ENCODE measurements at places on chromosomes 2 and 18.

- no peak for DNase-seq
These were observed 542.4 kb upstream of the NRP2 start for GRCh38 chr2:205139822-205140463.

DNA sequence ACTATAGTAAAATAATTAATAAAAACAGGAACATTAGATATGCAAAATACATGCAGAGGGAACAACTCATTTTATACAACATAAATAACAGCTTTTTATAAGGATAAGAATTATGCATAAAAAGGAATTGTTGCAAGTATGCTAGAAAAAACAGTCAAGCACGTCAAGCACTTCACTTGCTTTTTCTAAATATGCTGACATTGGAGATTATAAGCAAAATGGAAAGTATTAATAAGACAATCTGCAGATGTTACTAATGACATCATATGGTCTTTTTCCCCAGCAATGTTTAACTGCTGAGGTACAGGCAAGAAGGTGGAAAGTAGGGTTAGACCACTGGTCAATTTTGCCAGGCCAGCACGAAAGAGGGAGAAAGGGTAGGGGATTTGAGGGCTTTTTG, 111.7 kb downstream of the HIBCH start:
- no peak for DNase-seq

GRCh38 chr2:2777876-2778275, 446.8 kb upstream of the MYT1L start:
- DNase-seq, result no peak

DNA sequence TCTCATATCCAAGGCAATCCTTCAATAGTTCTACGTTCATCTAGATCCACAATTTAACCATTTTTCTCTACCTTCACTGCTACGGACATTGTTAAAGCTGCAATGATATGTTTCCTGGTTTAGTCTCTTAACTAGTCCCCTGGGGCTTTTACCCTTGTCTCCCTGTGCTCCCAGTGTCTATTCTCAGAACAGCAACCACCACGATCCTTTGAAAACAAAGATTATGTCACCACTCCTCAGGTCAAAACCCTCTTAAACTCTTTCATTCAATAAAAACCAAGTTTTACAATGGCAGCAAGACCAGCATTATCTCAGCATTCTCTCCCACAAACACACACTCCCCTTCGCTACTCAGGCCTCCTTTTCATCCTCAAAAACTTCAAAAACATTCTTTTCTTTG, 298.2 kb upstream of the CHST9 start:
- no peak for DNase-seq

DNA sequence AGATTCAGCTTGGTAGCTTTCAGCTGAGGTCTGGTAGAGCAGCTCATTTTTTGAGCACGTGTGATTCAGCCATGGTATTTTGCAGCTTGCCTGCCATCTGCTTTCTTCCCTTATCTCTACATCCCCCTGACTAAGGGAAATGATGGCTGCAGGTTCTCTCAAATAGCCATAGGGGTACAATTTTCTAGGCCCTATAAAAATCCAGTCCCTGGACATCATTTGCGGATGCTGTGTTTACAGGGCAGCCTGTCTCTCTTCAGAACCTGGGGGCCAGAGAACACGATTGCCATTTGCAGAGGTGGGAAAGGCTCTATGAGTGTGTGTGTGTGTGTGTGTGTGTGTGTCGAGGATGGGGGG, 442.7 kb upstream of the MEIS1 start:
- DNase-seq, result no peak

GRCh38 chr2:241499146-241499965, 9.0 kb downstream of the STK25 start:
- no peak for DNase-seq

- DNase-seq, result no peak
These were observed 68.6 kb downstream of the DHRS9 start for GRCh38 chr2:169137924-169138323.

DNA sequence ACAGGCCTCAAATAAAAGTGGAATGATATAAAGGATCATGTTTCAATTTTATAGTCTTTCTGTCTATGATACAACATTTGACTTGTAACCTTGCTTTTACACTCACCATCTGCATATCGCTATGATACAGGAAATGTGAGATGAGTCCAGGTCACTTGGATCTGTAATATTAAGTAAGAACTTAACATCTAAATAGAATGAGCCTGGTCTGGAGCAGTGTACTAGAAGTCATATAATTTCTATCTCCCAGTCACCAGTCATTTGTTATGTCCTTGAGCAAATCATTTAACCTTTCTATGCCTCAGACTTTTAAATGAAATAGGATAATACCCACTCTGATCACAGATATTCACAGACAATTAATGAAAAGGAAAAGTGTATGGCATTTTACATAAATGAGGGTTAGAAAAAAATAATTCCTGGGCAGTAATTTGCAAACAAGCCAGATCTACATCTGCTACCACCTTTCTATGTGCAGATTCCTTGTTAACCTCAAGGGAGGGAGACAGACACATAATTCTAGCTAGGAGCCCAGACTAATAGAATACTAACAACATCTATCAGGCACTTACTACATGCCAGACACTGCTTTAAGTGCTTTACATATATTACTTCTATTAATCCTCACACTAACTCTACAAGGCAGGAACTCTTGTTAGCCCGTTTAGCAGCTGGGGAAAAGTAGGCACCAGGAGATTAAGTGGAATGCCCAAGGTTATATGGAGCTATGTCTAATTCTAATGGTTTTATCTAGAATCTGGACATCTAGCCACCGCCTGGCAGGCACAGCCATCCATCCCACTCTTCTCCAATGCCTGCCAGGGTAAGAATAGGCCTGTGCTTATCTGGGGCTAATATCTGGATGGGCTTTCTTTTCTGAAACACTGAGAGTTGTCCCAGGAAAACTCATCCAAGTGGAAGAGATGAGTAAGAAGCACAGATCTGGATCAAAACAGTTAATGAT, 313.6 kb upstream of the CDH20 start:
- no peak for DNase-seq

DNA sequence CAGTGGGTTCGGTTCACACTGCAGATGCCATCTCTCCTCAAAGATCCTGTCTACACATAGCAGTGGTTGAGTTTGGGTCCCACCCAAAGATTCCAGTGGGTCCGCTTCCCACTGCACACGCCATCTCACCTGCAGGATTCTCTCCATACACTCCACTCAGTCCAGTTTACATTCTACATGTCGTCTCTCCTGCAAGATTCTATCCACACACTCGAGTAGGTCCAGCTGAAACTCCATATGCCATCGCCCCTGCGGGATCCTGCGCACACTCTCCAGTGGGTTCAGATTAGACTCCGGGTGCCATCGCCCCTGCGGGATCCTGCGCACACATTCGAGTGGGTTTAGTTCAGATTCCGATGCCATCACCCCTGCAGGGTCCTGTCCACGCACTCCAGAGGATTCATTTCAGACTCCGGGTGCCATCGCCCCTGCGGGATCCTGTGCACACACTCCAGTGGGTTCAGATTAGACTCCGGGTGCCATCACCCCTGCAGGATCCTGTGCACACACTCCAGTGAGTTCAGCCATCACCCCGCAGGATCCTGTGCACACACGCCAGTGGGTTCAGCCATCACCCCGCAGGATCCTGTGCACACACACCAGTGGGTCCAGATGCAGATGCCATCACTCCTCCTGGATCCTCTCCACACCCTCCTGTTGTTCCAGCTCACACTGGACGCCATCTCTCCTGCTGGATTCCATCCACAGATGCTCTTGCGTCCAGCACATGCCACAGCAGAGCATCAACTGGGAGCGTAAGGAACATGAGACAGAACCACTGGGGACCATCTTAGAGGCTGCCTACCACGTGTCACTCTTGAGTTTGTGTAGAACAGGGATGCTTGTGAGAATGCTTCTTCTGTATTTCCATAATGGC, 3.0 kb upstream of the PXDN start:
- no peak for DNase-seq

DNA sequence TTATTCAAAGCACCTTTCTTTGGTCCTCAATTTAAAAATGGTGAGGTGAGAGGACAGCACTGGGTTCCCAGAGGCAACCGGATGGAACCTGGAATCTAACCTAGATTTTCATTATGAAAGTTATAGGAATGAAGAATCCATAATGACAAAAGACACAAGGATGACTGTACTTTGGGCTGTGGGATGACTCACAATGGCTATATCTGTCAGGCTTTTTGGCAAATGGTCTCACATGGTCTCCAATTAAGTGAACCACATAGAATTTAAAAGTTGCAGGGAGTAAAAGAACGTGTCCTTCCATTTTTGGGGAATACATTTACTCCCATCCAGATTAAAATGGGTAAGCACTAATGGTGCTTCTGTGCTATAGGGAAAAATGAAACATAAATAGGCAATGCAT, 31.8 kb upstream of the LYPD1 start:
- DNase-seq, result no peak

GRCh38 chr2:180442860-180443644, 436.0 kb upstream of the CWC22 start:
- DNase-seq, result no peak

- DNase-seq, result no peak
These were observed 550.3 kb upstream of the TNP1 start for GRCh38 chr2:217409949-217410680.

DNA sequence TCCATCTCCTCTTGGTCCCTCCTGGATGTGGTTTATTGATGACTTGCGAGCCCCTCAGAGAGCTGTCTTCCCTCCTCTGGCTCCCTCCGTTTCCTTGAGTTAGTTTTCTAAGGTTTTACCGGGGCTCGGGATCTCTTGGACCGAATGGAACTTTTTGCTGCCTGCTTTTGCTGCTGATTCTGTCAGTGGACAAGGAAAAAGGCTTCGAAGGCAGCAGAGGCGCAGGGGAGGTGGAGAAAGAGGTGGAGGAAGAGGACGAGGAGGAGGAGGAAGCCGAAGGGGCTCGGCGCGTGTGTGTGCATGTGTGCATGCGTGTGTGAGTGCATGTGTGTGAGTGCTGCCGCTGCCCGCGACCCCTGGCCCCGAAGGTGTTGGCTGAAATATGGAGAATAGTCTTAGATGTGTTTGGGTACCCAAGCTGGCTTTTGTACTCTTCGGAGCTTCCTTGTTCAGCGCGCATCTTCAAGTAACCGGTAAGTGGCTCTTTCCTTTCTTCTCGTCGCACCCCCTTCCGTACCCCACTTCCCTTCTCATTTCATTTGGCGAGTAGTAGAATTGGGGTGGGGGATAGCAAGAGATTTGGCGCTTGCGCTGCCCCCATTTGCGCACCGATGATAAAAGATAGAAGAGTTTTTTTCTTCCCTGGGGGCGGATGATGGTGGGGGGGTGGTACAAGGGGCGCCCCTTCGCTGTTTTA, 557 bp downstream of the DCC start:
- no peak for DNase-seq
